ENCODE measurements at places on chromosomes 16 and 17.

GRCh38 chr17:72565006-72565405 is 444.2 kb downstream of the SOX9 start:
- DNase-seq = no peak

DNA sequence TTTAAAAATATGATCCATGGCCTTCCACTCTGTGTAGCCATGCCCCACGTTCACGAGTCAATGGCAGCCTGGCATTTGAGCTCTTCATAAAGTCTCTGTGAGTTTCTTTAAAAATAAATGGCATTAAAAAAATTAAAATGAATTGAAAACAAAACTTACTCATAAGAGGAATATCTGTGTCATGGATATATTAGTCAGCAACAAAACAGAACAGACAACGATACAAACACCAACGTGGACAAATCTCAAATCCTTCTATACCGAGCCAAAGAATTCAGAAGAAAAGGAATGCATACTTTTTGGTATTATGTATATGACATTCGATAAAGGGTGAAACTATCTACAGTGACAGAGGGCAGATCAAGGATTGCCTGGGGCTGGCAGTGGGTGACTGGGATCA is 8.2 kb upstream of the CMIP start:
- no peak for DNase-seq

DNA sequence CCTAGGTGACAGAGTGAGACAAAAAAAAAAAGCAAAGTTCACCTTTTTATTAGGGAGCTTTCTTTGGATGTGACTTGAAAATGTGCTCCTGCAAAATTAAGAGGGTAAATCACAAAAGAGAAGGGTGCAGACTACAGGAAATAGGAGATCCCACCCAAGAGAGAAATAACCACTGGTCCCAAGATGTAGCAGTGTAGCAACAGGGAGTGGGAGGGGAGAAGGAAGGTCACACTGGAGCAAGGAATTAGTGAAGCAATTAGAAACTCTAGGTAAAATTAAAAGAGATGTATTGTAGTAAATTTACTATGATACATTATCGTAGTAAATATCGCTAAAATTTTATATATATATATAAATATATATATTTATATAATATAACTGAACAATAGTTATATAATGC is 12.3 kb upstream of the SPN start:
- DNase-seq = no peak

GRCh38 chr17:10754109-10754508 is 24.3 kb upstream of the TMEM220 start:
- DNase-seq = no peak

- DNase-seq = peak; percentile 94
Measured at GRCh38 chr16:57648581-57649442, 19.3 kb upstream of the ADGRG3 start.

- no peak for DNase-seq
Measured at GRCh38 chr17:63366241-63366566, 79.9 kb downstream of the CYB561 start.

DNA sequence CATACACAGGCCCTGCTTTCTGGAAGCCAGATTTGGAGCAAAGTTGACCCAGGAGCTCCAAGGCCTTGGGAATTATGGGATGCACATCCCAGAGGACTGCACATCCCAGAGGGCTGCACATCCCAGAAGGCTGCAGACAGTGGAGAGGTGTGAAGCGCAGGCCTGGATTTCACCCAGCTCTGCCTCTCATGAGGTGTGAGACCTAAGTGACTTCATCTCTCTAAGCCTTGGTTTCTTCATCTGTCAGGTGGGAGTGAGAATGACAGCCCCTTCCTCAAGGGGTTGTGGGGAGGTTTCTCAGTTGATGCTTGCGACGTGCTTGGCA is 102.3 kb downstream of the GSG1L start:
- DNase-seq = no peak

- DNase-seq = no peak
Measured at GRCh38 chr17:28747801-28748750, 4.3 kb downstream of the TRAF4 start.

DNA sequence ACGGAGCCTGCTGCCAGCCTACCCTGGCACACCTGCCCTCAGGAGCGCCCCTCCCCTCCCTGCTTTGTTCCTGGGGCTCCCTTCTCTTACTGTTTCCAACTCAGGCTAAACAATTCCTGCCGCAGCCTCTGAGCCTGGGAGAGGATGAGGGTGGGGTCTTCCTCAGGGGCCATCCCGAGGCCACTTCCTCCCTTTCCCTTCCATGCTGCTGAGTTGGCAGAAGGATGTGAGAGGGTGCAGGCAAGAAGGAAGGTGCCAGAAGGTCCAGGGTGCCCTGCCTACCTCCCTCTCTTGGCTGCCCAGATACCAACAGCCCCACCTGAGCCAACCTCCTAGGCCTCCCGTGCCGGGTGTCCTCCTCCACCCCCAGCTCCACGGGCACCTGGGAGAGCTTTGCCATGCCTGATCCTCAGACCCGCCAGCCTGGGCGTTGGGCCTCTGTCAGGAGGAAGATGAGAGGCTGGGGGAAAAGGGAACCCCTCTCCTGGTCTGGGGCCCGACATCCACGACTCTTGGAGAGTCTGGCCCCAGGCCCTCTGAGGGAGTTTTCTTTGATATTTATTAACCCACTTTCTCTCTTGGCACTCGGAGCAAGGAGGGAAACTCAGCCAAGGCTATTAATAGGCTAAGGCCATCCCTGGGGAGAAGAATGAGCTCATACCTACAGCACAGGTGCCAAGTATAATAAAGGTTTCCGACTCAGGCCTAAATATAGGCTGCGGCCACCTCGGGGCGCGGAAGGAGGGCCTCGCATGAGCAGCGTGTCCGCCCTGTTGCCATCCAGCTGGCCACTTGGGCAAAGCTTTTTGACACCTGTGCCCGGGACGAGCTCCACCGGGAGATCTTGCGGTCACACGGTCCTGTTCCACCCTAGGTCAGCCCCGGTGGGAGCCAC is 232.0 kb downstream of the ENGASE start:
- no peak for DNase-seq

GRCh38 chr16:57245472-57246113 is 534 bp downstream of the ARL2BP start:
- no peak for DNase-seq

- no peak for DNase-seq
Measured at GRCh38 chr17:63845509-63845908, 3.0 kb upstream of the SMARCD2 start.

- no peak for DNase-seq
Measured at GRCh38 chr17:15240644-15241043, 24.5 kb downstream of the PMP22 start.

GRCh38 chr17:34726536-34727384 is 147.4 kb downstream of the TMEM132E start:
- no peak for DNase-seq
